ENCODE measurements at places on chromosomes 7 and 10.

DNA sequence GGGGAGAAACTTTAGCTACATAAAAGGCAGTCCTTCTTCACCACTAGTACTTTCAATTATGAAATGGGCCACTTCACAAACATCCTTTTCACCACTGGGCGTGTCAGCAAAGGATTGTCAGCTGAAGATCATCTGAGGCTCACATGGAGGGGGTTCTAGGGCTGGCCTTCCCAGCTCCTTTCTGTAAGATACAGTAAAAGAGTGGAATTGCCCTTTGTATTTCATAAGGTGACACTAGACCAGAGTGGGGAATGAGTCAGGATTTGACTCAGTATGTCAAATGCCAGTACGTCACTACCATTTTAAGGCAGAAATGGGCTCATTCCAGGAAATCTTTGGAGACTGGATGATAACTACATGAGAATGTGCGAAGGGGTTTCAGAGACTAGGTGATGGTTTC lies 21.2 kb upstream of the BLOC1S2 start:
- no peak for DNase-seq

DNA sequence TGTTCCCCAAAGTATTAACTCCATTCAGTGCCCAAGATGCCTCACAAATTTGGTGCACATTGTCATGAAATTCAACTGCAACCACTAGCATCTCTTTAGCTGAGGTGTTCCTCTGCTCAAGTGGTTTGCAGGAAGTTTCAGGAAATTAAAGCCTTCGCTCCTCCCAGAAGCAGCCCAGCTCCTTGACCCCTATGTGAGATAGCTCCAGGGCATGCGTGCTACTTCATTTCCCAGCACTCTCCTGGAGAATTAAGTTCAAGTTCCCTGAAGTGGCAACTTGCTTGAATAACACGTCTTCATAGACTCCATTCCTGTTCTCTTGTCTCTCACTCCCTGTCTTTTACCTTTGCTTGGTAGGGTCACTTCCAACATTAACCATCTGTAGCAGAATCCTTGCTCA lies 750.3 kb downstream of the REEP3 start:
- no peak for DNase-seq

GRCh38 chr10:132503581-132504421 lies 33.8 kb upstream of the INPP5A start:
- DNase-seq, result no peak

DNA sequence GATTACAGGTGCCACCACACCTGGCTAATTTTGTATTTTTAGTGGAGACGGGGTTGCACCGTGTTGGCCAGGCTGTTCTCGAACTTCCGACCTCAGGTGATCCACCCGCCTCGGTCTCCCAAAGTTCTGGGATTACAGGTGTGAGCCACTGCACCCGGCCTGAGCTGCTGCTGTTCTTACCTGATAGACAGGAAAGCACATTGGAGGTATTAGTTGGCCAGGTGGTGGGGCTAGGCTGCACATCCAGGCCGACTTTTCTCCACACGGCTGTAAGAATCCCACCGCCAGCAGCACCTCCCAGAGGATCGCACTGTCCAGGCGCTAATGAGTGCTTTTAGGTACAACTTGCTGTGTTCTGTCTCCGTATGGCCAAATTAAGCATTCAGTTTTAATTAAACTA lies 112.6 kb downstream of the WDR37 start:
- DNase-seq, result no peak

DNA sequence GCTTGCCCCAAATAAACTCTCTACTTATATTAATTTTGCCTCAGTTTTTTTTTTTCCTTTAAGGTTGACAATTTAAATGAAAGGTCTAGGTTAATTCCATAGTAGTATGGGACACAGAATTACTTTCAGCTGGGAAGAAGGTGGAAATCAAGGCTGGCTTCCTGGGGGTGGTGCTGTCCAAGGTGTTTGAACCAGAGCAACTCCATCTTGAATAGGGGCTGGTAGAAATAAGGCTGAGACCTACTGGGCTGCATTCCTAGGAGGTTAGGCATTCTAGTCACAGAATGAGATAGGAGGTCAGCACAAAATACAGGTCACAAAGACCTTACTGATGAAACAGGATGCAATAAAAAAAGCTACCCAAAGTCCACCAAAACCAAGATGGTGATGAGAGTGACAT lies 1190.8 kb upstream of the AUTS2 start:
- DNase-seq, result no peak

- no peak for DNase-seq
Measured at GRCh38 chr7:127021019-127021738, 231.6 kb downstream of the GRM8 start.

DNA sequence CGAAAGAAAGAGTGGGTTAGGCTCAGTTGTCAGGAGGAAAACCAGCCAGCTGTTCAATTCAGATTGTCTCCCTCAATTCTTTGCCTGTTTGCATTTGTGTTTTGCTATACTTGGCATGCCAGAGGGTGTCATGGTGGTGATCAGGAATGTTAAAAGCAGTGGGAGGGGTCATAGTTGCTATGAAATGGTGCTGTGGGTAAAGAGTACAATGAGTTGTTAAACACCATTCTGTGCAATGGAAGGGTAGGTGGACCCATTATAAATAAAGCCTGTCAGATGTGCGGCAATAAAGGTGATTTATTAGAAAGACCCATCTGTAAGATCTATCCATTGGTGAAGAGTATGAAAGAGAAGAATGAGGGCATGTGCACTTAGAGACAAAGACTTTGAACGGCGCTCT lies 82.2 kb downstream of the MRPL32 start:
- DNase-seq, result no peak

GRCh38 chr10:132375795-132376297 lies 21.2 kb upstream of the PWWP2B start:
- no peak for DNase-seq

DNA sequence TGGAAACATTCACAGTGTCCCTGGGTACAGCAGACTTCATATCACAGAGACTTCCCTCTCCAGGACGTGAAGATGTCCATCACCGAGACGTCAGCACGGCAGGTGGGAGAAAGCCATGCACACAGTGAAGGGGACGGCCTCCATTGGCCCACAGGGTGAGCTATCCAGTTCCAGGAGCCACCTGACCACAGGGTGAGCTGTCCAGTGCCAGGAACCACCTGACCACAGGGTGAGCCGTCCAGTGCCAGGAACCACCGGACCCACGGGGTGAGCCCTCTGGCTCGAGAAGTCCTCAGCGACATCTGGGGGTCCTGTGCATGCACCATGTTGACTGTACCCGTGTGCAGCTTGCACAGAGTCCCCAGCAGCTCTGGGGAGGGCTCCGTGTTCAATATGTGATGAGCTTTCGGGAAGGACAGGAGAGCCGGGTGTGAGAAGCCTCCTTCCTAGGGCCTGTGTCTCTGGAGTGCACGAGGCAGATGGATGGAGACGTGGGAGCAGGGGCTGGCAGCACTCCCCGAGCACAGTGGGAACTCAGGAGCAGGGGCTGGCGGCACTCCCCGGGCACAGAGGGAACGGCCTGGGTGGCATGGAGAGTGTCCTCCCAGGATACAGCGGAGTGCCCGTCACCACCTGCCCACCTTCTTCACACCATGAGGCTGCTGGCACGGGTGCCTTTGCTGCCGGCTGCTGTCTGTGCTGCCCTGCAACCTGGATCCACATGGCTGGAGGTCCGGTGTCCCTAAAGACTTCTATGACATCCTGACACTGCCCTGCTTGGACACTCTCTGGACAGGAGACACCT lies 616.2 kb downstream of the DNAJB6 start:
- DNase-seq, result no peak

DNA sequence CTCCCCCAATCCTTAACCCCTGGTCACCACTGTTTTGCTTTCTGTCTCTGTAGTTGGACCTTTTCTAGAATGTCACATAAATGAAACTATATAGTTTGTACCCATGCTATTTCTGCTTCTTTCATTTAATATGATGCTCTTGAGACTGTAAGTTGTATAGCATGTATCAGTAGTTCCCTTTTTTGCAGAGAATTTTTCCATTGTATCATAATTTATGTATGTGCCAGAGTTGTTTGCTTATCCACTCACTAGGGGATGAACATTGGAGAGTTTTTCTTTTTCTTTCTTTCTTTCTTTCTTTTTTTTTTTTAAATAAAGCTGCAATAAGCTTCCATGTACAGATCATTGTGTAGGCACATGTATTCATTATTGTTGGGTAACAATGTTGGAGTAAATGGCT lies 544.8 kb downstream of the CNTNAP2 start:
- no peak for DNase-seq

DNA sequence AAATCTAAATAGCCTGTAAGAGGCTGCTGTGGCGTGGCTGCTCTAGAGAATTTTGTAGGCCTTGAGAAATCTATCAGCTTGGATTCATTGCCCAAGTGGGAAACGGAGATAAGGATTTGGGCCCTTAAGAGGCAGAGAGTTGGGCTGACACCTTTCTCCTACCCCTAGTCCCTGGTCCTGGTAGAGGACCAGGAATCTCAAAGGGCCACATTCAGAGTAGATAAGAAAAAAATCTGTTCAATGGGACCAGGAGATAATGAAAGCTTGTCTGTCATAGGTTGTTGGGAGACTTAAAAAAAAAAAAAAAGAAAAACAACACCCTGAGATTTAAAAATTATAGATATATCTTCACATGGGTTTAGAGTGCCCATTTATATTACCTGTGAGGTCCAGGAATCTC lies 17.8 kb downstream of the TMEM209 start:
- no peak for DNase-seq

GRCh38 chr7:158439035-158439434 lies 148.6 kb downstream of the PTPRN2 start:
- no peak for DNase-seq
